ENCODE measurements at places on chromosomes 16 and 17.

- DNase-seq = no peak
Measured at GRCh38 chr16:27568077-27568476, 18.1 kb downstream of the KATNIP start.

- DNase-seq = no peak
Measured at GRCh38 chr17:78226055-78226758, 5.2 kb upstream of the TMEM235 start.

DNA sequence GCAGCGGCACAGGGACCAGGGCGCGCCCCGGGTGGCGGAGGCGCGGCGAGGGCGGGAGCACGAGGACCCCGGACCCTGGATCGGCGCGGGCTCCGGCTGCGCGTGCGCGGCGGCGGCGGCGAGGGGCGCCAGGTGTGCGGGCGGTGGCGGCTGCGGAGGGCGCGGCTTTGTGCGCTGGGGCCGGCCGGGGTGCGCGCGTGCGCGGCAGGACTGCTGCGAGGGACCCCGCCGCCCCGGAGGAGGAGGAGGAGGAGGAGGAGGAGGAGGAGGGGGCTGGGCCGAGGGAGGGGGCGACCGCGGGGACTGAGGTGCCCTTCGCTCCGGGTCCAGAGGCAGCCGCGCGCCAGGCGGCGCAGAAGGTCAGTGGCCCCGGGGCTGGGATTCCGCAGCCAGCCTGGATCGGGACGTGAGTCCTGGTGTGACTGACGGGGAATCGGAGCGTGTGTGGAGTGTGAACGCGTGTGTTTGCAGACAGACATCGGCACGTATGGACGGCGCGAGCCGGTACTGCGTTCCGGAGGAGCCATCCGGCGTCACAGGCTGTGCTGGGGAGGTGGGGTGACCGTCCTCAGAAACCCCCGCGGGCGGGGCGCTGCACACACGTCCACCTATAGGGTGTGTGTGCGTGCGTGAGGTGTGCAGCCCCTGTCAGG is 19.5 kb upstream of the RAP1GAP2 start:
- peak; percentile 32 for DNase-seq

DNA sequence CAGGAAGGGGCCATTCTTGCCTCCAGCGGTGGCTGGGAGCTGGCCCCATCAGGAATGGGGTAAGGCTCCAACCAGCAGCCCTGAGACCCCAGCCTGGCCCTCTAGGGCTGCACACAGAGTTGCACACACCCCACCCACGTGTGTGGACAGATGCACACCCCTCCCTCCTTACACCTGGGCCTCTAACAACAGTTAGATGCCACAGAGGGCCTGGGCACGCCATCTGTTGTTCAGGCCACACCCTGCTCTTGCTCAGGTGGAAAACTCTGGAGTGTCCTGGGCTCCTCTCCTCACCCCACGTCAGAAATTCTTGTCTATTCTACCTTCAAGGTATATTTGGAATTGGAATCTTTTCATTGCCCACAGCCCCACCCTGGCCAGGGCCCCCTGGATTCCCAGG is 13.3 kb upstream of the RAI1 start:
- no peak for DNase-seq

GRCh38 chr17:83149029-83149725 is 69.8 kb downstream of the METRNL start:
- no peak for DNase-seq

DNA sequence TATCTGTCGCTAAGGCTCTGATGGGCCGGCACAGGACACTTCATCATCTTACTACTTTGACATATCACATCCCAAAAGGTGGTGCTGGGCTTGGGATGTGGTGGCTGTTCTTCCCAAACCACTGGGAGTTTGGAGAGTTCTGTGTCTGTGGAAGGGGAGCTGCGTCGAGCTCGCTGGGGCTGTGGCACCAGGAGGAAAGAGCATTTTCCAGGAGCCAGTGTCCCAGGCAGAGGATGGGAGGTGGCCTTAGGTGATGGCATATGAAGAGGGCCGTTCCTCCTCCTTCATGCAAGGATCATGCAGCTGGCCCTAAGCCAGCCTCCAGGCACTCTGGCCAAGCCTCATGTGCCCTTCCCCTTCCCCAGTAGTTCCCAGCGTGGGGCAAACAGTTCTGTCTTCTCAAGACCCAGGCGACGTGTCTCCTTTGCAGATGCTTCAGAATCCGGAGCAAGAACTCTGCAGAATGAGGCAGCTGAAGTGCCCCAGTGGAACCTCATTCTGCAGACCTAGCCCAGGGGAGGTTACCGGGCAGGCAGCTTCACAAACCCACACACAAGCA is 89.4 kb upstream of the TNRC6C start:
- DNase-seq = no peak

- peak; percentile 90 for DNase-seq
Measured at GRCh38 chr17:2393174-2393953, 7.5 kb downstream of the MNT start.

- DNase-seq = no peak
Measured at GRCh38 chr16:31477220-31478216, 5.4 kb upstream of the SLC5A2 start.

GRCh38 chr17:73710095-73710592 is 65.9 kb upstream of the SDK2 start:
- DNase-seq = peak; percentile 20

- DNase-seq = no peak
Measured at GRCh38 chr17:42266462-42266861, 9.7 kb downstream of the STAT5B start.

DNA sequence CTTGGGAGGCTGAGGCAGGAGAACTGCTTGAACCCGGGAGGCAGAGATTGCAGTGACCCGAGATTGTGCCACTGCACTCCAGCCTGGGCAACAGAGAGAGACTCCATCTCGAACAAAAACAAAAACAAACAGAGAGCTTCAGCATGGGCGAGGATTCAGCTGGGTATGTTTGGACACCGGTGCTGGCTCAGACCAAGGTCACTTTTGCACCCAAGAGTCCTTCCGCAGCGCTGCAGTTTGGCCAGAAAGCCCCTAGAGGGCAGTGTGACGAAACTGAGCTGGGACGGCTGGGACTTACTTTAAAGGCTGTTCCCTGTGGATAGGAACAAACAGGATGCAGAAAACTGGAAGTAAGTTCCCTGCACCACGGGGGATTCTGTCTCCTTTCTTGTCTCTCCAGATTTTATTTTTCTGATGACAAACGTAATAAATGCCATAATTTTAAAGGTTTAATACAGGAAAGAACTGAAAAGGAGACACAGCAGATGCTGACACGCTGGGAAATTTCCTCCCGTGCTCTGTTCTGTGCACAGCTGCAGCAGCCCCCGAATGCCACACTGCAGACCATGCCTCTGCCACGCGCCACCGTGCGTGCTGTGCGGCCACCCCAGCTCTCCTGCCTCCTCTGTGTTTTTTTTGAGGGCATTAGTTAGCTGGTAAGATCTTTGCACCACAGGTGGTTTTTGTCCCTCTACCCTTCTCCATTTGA is 25.2 kb upstream of the USP36 start:
- peak; percentile 67 for DNase-seq

DNA sequence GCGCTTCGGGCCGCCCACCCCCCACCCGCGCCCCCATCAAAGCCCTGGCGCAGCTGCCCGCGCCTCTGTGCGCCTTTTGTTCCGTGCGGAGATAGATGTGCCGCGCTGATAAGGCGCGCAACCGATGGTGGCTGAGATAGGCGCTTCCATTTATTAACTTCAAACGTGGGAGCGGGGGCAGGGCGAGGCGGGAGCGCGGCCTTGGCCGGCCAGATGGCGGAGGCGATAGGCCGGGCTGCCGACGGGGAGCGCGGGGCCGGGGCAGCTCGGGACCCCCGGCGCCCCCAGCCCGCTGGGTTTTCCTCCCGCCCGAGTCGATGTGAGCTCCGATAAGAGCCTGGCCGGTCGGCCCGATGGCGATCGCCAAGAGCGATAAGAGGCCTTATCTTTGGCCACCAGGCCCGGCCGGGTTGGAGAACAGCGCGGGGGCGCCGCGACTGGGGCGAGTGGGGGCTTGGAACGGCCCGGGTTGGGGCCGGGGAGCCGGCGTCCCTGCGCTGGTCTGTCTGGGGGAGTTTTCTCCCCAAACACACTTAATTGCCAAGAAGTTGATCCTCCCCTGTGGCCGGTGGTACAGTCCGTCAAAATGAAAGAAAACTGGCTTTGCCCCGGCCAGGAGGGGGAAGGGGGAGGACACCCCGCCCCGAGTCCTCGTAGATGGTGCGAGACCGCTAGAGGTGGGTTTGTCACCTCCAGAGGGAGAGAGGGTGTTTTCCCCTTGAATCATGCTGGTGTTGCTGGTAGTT is 2.7 kb downstream of the ZFPM1 start:
- DNase-seq = no peak

GRCh38 chr17:50451943-50452629 is 16.6 kb downstream of the CHAD start:
- DNase-seq = no peak

- no peak for DNase-seq
Measured at GRCh38 chr17:36627101-36627500, 25.7 kb downstream of the MRM1 start.

GRCh38 chr17:67289181-67289876 is 44.3 kb upstream of the HELZ start:
- peak; percentile 3 for DNase-seq

DNA sequence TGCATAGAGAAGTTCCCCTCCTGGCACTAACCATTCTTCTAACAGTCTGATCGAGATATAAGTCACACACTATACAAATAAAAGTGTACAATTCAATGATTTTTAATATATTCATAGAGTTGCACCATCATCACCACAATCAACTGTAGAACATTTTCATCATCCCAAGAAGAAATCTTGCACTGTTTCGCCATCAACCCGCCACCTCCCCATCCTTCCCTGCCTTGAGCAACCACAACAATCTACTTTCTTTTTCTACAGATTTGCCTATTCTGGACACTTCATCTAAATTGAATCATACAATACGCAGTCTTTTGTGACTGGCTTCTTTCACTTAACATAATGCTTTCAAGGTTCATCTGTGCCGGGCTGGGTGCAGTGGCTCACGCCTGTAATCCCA is 33.0 kb upstream of the GUCY2D start:
- no peak for DNase-seq

GRCh38 chr16:24717411-24717810 is 12.0 kb upstream of the TNRC6A start:
- DNase-seq = no peak

DNA sequence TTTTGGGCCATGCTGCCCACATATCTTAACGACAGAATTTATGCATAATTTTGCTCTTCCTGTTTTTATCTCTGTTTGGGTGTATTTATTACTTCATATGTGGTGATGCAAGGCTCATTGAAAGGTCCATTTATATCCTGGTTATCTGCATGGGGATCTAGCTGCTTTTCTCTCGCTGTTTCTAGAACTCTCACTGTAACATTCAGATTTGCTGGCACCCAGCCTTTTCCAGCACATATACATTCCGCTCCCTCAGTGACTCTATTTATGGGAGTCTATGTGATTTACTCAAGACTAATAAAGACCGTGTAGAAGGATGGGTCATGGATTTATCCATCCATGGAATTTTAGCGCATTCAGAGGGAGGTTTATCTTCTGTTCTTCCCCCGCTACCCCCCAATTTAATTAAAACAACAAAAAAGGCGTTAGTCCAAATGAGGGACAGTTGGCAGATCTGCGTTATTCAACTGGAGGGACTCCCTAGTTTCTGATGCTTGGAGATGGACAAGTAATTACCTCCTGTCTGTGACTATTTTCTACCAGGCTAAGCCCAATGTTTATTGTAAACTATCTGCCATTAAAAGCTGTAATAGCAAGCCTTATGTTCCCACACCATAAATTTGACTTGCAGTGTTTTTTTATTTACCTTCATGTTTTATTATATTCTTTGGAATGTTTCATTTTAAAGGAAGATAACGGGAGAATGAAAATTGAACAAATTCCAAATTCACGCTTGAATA is 19.8 kb upstream of the MARCHF10 start:
- DNase-seq = no peak

GRCh38 chr16:47847220-47847970 is 308.4 kb downstream of the ABCC12 start:
- no peak for DNase-seq

DNA sequence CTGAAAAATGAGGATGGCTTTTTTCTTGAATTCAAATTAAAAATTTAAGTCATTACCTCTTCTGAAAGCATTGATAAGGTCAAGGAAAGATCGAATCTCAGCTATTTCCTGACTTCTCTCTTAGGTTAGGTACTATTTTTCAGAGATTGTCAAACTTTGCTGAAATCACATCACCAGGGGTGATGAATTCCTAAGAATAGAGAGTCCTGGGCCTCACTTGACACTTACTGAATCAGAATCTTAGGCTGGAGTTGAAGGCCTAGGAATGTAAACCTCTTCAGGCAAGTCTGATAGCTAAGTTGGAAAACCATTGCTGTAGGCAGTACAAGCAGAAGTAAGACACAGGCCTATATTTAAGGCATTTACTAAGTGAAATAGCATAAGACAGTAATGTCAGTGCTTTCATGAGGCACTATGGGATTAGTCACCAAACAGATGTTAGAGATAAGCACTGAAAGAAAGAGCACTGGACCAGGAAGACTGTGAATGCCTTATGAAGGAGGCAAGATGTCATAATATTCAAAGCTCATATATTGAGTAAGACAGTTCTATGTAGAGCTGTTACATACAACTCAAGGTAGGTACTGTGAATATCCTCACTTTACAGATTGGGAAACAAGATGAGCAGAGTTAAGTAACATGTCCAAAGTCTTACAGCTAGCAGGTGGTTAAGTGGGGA is 21.5 kb downstream of the DCAF7 start:
- no peak for DNase-seq

DNA sequence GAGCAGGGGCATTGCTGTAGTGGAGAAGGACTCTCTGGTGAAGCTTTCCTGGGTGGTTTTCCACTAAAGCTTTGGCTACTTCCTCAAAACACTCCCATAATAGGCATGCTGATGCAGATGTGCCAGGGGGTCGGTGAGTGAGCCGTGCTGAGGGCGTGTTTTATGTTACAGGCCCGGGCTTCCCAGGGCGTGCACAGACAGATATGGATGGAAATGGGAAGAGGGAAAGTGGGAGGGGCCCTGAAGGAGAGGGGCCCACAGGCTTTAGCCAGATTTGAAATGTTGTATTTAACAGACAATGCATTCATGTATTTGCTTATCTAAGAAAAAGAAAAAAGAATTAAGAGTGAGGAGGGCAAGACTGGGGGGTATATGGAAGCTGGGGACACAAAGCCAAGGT is 56.3 kb downstream of the IL21R start:
- DNase-seq = no peak

- DNase-seq = no peak
Measured at GRCh38 chr17:54882950-54883349, 17.7 kb upstream of the TOM1L1 start.

DNA sequence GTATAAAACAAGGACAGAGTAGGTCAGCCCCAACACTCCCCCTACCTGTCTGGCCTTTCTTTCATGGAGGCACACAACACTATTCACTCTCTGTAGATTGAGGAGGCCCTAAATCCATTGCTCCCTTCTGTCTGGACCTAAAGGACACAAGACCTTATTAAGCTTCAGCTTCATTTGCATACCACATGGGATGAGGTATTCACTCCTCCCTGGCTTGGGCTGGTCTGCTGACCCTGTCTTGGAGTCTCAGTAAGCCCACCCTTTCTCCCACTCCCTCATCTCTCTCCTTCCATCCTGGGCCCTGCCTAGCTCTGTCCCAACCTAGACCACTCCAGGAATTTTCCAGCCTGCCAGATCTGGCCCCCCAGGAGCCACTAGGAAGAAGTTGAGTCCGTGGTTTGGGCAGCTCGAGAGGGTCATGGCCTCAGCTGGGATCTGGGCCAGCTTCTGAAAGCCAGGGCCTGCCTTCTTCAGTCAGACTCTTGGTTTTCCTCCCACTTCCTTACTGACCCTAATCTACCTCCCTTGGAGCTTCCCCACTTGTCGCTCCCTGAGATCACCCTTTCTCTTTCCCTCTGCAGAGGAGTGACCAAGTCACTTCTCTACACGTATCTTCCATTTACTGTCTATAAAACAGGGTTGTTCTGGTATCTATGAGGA is 6.5 kb upstream of the LLGL1 start:
- no peak for DNase-seq

Measured in hypothalamus (tissue), 51 donors.